Stimulated activated CD8-positive, alpha-beta memory T cell treated with anti-CD3 and anti-CD28 coated beads, Interleukin-15, amount 100 ng/mL, for 24 hours (primary cell): ENCODE measurements at places on chromosomes 2 and 18.

DNA sequence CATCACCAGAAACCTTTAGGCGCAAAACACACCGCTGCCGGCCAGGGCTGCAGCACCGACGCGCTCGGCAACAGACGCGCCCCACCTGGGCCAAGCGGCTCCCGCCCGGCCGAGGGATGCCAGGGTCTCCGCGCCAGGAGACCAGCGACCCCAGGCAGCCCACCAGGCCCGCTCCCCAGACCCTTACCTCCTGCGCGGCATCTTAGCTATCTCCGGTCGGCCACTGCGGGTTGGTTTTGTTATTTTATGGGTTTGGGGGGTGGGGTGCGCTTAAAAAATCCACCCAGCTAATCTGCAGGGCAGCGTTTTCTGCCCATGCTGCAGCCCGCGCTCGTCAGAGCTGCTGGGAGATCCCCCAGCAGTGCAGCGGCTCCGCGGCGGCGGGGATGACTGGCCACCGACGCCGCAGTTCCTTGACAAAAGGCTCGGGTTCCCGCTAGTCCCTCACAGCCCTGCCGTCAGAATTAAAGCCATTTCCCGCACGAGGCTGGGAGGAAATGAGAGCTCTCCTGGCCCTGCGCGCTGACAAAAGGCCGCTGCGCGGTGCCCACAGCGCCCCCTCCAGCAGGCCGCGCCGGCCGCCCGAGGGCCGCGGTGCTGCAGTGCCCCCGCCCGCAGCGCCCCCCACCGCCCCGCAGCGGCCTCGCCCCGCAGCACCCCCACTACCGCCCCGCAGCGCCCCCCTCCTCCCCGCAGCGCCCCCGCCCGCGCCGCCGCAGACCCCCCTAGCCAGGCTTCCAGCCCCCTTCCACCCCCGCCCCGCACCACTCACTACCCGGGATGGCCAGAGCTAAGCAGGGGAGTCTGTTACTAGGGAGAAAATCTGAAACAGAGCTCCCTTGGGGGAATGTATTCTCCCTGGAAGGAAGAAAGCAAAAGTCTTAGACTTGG lies at the start of gene ADD2:
ADD2 (minus strand) TSS at position 502 of the 891 bp plus-strand sequence. CDS start 61,792 bp downstream, outside the sequence.
- DNase-seq = peak; percentile 15

GRCh38 chr2:158600155-158600802 lies 143.5 kb downstream of the PKP4 start:
- no peak for DNase-seq

DNA sequence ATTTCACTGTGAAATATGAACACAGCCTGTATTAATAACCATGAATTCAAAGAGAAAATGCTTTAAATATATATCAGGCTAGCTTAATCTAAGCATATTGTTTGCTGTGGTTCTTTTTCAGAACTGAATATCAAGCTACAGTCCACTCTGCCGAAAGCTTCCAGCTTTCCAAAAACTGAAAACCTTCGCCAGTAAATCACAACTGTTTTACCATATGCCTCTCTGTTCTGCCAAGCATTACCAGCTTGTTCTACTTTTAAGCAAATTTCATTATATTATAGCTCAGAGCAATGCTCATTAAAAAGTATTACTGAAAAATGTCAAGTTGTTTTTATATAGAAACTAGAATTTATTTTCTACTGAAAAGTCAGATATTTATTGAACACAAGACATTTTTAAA lies 277.4 kb downstream of the NRXN1 start:
- DNase-seq = no peak

GRCh38 chr18:28584731-28585130 lies 407.8 kb upstream of the CDH2 start:
- no peak for DNase-seq

- DNase-seq = no peak
These were observed 73.3 kb upstream of the KLF7 start for GRCh38 chr2:207238831-207239701.

DNA sequence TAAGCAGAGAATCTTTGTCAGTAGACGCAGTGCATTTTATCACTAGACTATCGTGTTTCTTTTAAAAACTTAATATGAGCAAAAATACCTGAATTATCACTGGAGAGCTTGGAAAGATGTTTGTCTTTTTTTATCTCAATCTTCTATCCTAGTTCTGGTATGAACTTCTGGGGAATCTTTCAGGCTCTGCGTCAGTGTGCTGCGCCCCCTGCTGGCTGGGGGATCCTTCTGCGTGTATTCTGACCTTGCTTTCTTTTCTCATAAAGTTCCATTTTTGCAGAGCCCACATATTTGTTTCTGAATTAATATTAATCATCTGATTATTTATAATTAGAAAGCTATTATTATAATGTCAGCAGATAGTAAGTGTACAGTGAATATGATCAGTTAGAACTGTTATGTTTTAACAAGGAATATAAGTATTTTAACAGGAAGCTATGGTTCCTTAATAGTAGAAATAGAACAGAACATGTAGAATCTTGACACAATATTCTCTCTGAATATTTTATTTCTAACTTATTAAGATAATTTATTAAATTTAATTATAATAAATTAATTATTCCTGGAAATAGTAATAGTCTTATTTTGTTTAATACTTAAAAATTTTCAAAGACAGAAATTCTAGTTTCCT lies 945.0 kb upstream of the CRIM1 start:
- DNase-seq = peak; percentile 26

- DNase-seq = no peak
These were observed 26.3 kb upstream of the TMEM182 start for GRCh38 chr2:102735416-102736109.

DNA sequence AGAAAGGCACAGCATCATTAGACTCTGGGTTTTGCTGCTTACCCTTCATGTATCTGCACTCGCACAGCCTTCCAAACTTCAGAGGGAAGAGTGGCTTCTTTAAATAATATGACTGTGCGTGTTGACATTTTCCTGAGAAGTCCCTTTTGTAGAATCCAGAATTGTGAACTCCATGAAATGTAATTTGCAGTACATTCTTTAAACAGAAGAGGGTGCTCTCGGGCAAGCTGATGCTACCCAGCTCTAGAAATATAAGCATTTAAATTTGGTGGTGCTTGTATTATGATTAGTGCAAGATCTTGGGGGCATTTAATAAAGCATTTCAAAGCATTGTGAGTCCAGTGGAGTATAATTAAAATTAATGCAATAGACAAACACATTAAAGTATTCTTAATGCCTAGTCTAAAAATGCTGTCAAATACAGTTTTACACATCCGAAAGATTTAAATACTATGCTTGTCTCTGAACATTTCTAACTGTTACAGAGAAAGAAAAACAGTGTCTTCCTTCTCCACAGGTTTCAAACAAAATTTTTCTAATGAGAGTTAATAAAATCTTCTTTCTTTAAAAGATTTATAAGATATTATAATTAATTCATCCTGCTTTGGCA lies 17.3 kb upstream of the GTF2A1L start:
- DNase-seq = no peak

DNA sequence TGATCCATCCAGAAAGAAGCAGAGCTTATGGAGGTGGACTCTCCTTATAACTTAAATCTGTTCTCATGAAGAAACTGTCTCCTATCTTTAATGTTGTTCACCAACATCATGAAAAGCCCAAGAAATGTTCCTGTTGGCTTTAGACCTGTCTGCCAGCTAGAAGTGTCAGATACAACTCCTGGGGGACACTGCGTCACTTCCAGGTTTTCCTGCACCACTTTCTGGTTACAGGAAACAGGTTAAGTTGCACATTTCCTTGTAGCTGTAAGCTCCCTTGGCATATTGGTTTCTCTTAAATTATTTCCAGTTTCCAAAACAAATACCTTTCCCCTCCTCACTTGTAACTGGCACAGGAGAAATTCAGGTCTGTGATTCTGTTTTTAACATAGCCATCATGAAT lies 2.9 kb downstream of the CEP68 start:
- no peak for DNase-seq

GRCh38 chr2:27428978-27429541 lies 629 bp downstream of the NRBP1 start:
- DNase-seq = peak; percentile 47

DNA sequence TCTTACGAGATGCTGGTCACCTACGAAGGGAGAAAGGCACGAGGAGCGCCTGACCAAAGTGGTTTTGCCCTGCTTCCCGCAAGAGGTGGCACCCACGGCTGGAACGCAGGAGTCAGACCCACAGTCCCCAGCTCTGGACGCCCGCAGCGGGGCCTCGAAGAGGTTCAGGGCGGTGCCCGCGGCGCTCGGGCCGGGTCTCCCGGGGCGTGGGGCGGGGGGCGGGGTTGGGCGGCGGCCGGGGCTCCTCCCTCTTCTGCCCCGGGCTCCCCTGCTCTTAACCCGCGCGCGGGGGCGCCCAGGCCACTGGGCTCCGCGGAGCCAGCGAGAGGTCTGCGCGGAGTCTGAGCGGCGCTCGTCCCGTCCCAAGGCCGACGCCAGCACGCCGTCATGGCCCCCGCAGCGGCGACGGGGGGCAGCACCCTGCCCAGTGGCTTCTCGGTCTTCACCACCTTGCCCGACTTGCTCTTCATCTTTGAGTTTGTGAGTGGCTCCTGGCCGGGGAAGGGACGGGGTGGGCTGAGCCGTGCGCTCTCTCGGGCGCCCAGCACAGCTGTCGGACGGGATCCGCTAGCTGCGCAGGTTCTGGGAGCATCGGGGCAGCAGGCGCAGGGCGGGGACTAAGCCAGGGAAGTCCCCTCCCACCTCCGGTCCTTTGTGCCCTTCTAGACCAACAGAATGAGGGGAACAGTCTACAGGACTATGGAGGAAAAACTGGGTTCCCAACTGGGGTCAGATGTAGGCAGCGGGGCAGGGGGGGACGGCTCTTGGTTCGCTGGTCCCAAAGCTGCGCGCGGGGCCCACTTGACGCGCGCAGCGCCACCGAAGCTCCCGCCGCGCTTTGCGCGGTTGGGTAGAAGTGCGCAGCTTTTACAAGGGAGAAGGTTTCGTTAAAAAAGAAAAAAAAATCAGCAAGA lies at the start of gene MAL:
MAL (plus strand) TSS at position 303 of the 914 bp plus-strand sequence; CDS start at position 388, 85 bp downstream.
- peak; percentile 31 for DNase-seq

DNA sequence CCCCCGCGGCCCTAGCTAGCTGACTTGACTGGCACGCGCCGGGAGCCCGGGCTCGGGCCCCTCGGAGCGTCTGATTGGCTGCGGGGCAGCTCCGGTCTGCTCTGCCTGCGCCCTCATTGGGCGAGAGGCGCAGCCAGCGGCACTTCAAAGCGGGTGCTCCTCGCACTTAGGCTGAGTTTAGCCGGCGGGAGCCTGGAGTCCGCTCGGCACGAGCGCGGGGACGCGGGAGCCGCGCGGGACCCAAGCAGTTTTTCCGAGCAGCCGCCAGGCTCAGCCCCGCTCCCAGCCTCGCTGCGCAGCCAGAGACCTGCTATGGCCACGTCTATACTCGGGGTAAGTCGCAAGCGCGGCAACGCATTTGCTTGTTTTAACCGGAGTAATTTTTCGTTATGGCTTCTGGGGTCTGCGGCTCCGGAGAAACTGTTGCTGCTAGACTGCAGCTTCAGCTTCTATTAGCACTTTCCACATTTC lies at the start of gene SP9:
SP9 (plus strand) TSS at position 174 of the 471 bp plus-strand sequence; CDS start at position 313, 139 bp downstream.
- DNase-seq = no peak

DNA sequence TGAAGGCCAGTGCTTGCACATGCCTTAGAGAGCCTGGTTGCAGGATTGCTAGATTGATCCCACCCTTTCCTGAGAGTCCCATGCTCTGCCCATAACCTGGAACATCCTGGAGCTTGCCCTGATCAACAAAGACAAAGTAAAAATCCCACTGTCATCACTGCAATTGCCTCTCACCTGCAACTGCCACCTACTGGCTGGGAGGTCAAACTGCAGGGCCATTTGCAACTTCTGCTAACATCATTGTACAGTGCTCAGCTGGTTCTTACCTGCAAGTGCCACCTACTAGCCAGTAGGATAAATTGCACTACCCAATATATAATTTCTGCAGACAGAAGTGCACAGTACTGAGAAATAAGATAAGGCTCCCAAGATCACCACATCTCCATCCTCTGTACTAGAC lies 947.5 kb downstream of the CPS1 start:
- no peak for DNase-seq

GRCh38 chr2:65079017-65079416 lies 22.8 kb downstream of the CEP68 start:
- DNase-seq = no peak

- DNase-seq = peak; percentile 49
These were observed 61.6 kb downstream of the ST3GAL5 start for GRCh38 chr2:85826990-85827878.

- no peak for DNase-seq
These were observed 14.5 kb downstream of the CYP26B1 start for GRCh38 chr2:72132981-72133720.

DNA sequence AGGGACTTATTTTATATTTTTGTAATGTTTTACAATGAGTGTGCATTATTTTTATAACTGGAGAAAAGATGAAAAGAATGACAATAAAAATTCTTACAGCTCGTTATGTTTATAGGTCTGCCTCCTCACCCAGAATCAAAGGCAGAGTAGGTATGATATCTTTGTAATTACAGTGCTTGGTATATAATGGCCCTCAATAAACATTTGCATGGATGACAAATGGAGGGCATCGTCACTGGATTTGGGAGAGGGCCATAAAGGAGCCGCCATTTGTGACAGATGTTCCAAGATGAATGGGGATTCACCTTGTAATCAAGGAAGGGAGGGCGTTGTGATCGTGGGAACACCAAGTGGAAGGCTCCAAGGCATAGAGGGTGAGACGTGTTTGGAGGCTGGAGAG lies 22.6 kb upstream of the GIGYF2 start:
- no peak for DNase-seq

DNA sequence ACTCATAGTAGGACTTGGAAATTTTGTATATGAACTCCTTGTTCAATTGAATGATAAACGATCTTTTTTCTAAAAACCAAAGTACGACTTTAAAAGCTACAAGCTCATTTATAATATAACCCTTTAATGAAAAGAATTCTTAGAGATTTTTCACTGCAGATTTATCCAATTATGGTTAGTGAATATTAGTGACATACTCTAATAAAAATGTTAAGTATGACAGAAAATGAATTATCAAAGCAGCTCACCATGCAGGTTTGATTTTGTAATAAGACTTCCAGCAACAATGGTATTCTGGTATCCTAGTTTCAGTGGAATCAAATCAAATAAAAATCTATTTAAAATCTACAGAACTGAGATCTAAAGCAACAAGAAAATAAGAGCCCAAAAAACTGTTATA lies 38.5 kb downstream of the PRPF40A start:
- DNase-seq = no peak
